ENCODE measurements at places on chromosomes 3 and 15.

DNA sequence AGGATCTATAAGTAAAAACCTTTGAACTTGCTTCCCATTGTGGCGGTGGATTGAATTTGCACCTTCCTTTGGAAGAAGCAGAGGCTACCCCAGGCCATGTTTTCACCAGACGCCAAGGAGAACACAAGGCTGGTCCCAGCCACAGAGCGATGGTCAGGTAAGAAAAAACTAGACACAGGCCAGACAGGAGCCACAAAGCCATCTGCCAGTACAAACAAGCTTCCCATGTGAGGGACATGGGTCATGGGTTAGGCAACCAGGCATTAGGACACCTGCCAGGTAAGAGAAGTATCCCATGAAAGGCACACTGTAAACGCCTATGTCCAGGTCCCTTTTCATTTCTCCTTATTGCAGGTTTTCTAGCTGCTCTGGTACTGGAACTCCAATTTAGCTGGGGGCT, 190.2 kb downstream of the KLF13 start:
- DNase-seq = no peak

DNA sequence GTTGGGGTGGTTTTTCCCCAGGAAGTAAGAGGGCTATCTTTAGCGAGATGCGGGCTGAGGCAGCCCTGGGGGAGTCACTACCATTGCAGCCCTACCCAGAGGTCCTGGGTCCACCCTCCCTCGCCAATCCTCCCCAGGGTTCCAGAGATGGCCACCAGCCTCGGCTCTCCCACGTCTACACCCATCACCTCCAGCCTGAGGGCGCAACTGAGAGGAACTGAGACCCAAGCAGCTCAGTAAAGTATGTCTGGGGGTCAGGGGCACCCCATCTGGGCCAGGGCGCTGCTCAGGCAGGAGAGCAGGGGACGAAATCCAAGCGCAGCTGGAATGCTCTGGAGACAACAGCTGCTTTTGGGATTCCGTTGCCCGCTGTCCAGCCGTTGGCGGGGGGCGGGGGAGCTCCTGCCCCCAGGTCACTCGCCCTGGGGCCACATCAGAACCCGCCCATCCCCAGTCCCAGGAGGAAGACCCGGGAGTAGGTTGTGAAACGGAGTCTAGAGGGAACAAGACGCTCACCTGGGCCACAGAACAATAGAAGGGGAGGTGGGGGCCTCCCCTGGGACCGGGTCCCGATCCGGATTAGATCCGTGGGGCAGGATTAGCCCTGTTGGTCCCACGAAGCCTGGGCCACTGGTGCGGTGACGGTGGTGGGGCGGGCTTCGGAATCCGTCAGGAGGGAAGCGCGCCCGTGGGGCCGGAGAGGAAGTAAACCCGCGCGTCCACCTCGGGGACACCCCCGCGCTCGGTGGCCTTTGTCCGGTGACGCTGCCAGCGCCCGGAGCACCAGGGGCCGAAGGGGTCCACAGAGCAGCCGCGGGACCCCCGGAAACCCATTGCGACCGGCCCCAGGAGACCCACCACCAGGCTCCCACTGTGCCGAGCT, 1.4 kb upstream of the NDUFAF3 start:
- peak; percentile 80 for DNase-seq

- DNase-seq = no peak
Measured at GRCh38 chr3:144866476-144866875, 894.9 kb downstream of the DIPK2A start.

GRCh38 chr15:42547918-42548248, 710 bp downstream of the LRRC57 start:
- DNase-seq = no peak

DNA sequence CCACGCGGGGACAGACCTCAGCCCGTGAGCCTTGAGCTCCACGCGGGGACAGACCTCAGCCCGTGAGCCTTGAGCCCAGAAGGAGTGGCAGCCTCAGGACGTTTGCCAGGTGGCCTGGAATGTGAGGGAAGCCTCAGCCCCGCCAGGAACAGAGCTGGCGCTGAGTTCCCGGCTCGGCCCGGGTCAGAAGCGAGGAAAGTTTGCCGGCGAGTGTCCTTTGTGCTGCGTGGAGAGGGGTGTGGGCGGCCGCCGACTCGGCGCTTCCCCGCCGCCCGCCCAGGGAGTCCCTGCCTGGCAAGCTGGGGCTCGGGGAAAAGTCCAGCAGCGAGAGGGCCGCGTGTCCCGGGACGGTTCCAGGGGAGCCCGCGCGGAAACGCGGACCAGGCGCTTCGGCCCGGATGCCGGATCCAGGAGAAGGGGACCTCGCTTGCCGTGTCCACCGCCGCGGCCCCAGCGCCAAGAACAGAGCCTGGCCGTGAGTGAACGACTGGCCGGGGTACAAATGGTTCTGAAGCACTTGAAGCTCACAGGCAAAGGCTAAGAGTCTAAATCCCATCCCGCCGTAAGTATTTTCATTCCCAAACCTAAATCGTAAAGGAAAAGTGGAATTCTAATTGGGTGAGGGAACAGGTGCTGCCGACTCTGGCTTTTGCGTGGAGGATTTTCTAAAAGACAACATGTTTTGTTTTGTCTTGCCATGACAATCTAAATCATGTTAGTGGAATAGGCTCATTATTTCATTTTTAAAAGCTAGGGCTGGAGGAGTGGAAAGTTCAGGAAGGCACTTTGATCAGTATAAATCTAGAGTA, 1.7 kb downstream of the LRRN1 start:
- peak; percentile 8 for DNase-seq

GRCh38 chr3:47288966-47289910, 6.5 kb downstream of the KLHL18 start:
- no peak for DNase-seq

GRCh38 chr3:17707813-17708543, 34.5 kb downstream of the TBC1D5 start:
- DNase-seq = no peak

- no peak for DNase-seq
Measured at GRCh38 chr3:30384546-30385072, 221.8 kb upstream of the TGFBR2 start.

DNA sequence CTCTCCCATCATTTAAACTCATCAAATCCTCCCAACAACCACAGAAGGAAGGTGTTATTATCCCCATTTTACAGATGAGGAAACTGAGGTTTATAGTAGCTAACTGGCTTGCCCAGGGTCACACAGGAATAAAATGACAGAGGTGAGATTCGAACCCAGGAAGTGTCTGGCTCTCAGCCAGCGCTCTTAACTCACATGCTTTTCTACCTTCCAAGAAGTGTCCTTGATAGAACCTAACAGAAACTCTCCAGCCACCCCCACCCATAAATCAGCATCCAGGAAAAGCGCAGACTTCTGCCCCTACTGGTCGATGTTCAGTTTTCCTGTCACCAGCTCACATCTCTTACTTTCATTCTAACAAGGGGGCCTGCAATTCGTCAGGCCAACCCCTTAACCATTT, 51.7 kb downstream of the SPATA12 start:
- no peak for DNase-seq

DNA sequence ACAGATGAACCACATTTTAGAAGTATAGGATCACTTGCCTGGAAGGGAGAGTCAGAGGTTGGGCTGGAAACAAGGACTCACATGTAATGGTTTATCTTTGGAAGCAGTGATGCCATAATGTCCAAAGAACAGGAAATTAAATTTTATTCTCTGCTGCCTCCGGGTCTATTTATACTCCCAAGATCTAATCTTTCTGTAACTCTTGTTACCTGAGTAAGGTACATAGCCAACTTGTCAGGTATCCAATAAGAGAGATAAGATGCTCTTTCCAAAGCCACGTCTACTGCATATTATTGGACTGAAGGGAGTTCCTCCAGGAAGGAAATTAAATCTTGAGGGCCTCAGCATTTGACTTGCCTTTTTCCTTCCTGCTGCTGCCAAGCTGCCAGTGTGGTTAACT, 71.0 kb downstream of the CRYGS start:
- no peak for DNase-seq

- DNase-seq = peak; percentile 22
Measured at GRCh38 chr3:125310623-125311081, 64.5 kb downstream of the ZNF148 start.

- DNase-seq = no peak
Measured at GRCh38 chr3:120791913-120792312, 49.4 kb downstream of the GTF2E1 start.

DNA sequence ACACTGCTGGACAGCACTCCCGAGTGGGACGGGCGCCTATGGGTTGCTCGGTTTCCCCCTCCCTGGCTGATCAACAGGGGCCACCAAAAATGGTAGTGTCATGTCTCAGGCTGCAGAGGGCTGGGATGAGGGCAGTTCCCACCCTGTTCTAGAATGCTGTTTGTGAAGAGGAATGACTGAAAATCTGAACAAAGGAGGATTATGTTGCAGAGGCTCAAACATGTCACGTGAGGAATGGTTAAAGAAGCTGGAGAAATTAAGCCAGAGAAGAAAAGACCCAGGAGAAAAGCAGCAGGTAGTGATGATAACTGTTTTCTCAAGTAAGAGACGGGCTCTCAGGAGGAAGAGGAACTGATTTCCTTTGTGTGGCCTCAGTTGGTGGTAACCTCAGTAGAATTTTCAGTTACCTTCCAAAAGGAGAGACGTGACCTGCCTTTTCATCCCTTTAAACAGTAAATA, 10.4 kb downstream of the SPG21 start:
- DNase-seq = no peak

GRCh38 chr3:25107918-25108617, 320.0 kb upstream of the RARB start:
- no peak for DNase-seq

DNA sequence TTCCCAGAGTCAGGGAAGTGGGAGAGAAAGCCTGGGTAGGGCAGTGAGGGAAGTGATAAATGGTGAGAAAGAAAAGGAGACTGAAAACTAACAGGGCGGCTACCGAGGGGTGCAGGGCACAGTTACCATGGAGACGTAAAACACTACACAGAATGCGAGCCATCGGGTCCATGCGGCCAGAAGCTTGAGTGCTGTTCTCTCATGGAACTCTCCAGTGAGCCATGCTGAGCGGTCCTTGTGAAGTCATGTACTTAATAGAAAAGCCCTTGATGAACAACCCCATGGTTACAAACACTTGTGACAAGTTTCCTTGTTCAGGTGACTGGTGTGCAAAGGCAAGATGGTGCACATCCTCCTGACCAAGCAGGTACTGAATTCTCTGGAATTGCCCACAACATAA, 3.7 kb upstream of the PLA2G4F start:
- no peak for DNase-seq

- DNase-seq = no peak
Measured at GRCh38 chr3:151753846-151754245, 20.1 kb downstream of the AADACL2 start.

DNA sequence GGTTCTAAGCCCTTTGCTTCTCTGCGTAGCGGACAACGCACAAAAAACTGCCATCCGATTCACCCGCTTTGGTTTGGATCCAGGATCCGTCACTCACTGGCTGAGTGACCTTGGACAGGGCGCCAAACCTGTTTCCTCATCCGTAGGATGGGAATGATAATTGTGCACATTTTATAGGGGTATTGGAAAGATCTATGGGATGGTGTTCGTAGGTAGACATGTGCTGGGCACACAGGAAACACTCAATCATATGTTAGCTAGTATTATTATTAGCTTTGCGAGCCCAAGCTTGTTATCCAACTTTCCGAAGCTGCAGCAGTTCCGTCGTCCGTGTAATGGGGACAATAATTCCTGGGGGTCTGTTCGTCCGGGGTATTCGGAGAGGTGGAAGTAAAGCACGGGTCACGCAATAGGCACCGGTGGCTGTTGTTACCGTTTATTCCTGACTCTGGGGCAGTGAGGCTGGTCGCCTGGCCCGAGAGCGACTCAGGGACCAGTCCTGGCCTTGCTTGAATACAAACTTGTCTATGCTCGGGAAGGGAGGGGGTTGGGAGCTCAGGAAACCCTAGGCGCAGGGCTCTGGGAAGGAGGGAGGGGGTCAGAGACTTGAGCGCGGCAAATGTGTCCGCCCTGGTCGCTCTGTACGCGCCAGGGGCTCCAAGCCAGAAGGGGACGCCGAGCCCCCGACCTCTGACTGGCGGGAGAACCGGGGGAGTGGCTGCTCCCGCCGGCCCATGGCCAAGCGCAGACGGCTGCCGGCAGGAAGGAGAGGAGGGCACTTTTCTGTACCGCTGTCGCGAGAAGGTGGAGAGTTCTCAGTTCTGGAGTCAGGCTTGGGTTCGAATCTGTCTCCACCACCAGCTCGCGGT, 1.3 kb downstream of the SPSB4 start:
- no peak for DNase-seq

DNA sequence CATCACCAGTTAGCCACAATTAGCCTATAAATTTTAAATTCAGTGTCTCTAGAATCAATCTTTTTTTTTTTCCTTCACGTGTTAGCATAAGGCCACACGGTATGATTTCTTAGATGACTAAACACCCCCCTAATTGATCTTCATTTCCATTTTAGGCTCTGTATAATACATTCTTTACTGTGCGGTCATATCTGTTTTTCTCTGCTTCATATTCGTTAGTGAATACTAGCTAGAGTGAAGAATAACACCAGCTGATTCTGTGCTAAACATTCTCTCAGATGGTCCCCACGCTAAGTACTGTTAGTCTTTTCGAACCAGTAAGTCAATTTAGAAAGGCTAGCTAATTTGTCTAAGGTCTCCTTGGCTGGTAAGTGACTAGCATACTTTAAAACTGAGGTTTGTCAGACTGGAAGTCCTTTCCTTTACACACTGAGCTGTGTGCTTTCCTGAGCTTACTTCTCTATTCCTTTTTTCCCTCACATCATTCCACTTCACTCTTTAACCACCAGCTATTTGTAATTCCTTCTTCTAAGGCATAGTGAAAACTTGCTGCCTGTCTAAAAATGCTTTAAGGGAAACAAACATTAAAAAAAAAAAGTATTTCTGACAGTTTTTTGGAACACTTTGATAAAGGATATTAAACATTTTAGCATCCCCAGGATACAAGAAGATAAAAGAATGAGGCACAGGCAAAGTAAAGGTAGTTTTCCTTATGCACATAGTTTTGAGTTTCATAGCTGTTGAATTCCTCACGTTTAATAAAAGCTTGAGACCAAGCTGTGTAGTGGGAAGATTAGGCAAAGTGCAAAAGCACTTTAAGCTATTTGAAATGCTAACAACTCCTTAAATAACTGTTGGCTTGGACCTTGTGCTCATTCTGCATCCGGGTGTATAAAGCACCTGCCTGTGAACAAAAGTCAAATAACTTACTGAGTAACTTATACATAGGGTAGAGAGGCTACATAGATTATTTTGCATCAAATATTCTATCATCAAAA, 17.1 kb downstream of the ZFAND6 start:
- DNase-seq = no peak

DNA sequence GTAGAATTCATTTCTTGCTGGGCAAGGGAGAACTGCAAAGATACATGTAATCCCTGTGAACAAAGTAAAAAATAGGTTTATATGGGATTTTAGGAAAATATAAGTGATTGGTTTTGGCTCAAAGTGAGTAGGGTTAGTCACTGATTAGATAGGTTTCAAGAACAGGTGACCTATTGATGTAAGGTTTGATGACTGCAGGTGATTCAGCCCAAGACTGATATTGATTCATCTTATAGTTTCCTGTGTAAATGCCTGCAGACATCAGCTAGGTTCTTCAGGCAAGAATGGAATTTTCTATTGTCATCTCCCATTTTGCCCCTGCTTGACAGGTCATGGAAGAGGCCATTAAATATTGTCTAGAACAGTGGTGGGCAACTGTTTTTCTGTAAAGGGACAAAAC, 23.9 kb upstream of the ARID3B start:
- no peak for DNase-seq

- no peak for DNase-seq
Measured at GRCh38 chr15:90141646-90142045, 39.4 kb upstream of the IDH2 start.
